ENCODE measurements at places on chromosomes 6 and 20.
A peak's percentile ranks its signal among the peaks of the same experiment; 100 is the strongest.

- no peak for DNase-seq
Observed at GRCh38 chr6:43622541-43622940, 6.5 kb downstream of the GTPBP2 start.

GRCh38 chr6:149223904-149224351 lies 93.6 kb upstream of the TAB2 start:
- no peak for DNase-seq

- DNase-seq = no peak
Observed at GRCh38 chr6:114055349-114055748, 84.4 kb upstream of the HDAC2 start.

DNA sequence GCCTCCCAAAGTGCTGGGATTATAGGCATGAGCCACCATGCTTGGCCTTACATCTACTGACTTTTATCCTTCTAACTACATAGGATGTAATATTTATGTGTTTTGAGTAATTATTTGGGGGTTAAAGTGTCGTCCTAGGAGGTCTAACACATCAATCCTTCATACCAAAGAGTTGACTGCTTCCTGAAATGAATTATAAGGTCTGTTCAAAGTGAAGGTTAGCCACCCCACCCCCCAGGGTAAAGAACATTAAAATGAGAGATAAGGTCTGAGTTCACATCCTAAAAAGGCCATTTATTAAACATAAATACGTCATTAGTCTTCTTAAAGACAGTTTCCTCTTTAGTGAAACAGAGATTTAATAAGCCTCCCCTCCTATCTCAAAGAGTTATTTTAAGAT lies 33.8 kb downstream of the TNFAIP3 start:
- no peak for DNase-seq

DNA sequence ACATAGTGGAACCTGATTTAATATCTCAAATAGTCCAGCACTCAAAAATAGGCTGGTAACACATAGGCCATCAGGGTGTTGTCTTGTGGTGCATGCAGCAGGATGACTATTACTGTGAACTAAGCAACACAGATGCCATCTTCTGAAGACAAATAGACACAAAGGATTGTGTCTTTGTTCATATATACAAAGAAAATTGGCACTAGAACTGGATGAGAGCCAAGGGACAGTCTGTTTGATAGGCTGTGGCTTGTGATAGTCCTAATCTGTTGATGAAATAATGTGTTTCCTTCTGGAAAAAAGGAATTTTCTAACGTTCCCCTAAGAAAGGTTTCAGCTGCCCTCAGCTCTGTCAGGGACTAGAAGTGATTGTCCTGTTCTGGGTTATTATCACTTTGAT lies 129.8 kb downstream of the TPBG start:
- no peak for DNase-seq

GRCh38 chr6:164011321-164011720 lies 596.8 kb downstream of the QKI start:
- no peak for DNase-seq

GRCh38 chr6:21022343-21023107 lies 488.3 kb downstream of the CDKAL1 start:
- DNase-seq = peak; percentile 17

DNA sequence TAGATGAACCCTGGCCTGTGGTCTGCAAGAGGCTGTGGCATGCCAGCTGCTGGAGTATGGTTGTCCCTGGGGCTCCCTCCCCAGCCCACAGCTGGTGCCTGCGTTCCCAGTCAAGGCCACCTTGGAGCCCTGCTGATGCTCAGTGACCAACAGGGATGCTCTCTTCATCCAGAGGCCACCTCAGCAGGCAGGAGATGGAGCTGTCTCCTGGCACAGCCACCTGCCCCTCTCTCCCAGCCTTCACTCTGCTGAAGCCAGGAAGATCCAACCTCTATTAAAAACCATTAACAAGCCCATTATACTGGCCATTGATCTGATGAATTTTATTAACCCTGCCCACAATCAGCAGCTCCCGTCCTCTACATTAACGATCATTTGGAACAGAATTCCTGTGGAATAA lies 40.4 kb downstream of the ADTRP start:
- DNase-seq = no peak

- peak; percentile 67 for DNase-seq
Observed at GRCh38 chr6:56314683-56315523, 67.5 kb upstream of the COL21A1 start.

DNA sequence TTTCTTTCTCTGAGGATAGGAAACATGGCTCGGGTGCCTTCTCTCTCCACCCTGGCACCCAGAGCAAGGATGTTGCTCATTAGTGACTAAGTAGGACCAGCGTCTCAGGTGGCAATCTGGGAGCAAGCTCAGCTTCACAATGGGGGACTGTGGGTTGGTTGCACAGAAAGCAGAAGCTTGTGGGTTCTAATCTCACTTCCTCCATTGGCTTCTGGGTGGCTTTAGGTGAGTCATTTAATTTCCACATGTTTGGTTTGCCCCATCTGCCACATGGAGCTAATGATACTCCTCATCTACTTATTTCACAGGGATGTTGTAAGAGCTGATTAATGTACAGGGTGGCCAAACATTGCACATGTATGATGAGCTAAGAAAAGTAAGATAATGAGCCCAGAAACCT lies 54.8 kb upstream of the AKIRIN2 start:
- peak; percentile 60 for DNase-seq

- peak; percentile 28 for DNase-seq
Observed at GRCh38 chr6:11437824-11438459, 99.6 kb upstream of the TMEM170B start.

GRCh38 chr6:111061508-111061907 lies 25.8 kb upstream of the SLC16A10 start:
- peak; percentile 29 for DNase-seq

GRCh38 chr6:132466952-132467351 lies 46.0 kb downstream of the STX7 start:
- no peak for DNase-seq

GRCh38 chr6:85355816-85356215 lies 94.1 kb upstream of the NT5E start:
- no peak for DNase-seq

GRCh38 chr6:105445481-105445880 lies 42.6 kb upstream of the PREP start:
- DNase-seq = no peak

DNA sequence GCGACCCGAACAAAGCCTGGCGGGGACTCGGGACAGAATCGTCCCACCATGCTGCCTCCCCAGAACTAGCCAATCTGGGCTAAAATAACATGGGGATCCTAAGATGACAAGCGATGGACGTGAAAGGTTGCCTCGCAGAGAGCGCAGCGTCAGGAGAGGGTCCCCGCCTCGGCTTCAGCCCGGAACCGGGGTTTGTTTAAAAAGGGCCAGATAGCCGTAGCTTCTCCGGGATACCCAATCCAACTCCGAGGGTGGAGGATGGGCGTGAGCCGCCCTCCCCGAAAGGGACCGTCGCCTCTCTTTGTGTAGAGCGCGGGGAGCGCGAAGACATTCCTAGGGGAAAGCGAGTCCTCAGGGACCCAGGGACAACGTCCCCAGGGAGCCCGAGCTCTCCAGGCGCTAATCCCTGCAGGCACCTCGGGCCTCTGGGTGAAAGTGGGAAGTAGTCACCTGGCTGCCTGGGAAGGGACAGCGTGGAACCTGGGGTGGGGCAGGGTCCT lies 643 bp downstream of the CD24 start:
- no peak for DNase-seq

- peak; percentile 13 for DNase-seq
Observed at GRCh38 chr6:168060521-168060931, 18.5 kb downstream of the FRMD1 start.

GRCh38 chr6:2949536-2950083 lies 21.8 kb downstream of the SERPINB6 start:
- DNase-seq = no peak

DNA sequence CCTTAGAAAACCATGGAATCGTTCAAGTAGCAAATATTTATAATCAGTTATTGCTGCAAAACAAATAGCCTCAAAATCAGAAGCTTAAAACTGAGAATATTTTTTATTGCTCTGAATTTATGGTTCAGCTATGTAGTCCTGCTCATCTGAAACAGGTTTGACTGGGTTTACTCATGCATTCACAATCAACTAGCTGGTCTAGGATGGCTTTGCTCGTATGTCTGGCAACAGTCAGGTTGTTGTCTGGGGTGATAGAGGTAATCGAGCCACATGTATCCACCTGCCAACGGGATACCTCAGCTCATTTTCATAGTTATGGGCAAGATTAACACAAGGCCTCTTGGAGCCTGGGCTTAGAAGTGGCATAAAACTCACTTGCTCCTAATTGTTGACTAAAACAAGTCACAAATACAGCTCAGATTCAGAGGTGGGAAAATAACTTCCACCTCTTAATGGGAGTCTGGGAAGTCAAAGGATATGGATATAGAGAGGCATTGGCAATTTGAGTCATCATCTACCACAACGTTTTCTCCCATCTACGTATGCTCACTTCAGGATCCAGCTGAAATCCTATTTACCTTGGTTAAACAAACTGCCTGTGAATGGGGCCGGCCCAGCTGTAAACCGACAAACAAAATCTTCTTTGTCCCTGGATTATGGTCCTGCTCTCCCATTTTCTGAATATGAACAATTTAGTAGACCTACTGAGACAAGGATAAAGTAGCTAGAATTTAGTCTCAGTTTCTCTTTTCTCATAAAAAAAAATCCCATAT lies 54.5 kb upstream of the TENT5A start:
- DNase-seq = no peak

DNA sequence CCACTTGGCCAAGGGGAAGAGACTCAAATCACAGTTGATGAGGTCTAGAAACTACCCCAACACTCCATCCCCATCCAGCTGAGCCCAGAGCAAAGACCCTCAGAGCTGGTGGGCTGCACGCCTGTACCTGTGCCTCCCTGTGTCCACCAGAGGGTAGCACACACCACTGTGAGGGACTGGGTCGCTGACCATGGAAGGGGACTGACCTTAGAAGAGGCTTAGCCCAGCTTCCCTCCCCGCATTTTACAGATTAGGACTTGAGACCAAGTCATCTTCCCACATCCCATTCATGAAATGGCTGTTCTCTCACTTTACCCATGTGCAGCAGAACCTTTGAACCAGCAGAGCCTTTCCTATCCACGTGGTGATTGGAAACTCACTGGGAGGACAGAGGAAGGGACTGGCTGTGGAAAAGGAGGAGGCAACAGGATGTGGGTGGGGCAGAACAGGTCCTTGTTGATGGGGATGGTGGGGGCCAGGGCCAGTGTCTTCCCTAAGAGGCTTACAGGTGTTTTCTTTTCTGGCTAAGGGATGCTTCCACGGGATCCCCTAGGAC lies 44.3 kb downstream of the CPXM1 start:
- DNase-seq = peak; percentile 67

- peak; percentile 54 for DNase-seq
Observed at GRCh38 chr6:158660333-158660754, 10.5 kb downstream of the SYTL3 start.

DNA sequence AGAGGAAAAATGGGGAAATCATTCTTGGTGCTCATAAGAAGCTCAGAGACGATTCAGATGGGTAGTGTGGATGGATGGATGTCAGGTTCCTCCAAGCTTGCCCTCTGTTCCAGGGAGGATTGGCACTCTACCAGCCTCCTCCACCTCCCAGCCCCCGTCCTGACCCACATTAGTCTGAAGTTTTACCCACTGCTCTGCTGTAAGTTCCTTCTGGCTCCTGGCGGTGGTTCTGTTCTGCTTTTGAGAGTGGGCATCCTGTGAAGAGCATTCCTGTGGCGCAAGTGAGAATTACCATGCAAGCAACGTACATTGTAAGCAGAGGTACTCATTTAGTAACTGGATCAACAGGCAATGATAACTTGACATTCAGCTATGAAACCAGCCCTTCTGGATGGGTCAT lies 103.4 kb downstream of the SYNDIG1 start:
- no peak for DNase-seq

- no peak for DNase-seq
Observed at GRCh38 chr6:116449565-116449964, 11.6 kb upstream of the CALHM6 start.
